ENCODE measurements at places on chromosomes 5 and 9.

DNA sequence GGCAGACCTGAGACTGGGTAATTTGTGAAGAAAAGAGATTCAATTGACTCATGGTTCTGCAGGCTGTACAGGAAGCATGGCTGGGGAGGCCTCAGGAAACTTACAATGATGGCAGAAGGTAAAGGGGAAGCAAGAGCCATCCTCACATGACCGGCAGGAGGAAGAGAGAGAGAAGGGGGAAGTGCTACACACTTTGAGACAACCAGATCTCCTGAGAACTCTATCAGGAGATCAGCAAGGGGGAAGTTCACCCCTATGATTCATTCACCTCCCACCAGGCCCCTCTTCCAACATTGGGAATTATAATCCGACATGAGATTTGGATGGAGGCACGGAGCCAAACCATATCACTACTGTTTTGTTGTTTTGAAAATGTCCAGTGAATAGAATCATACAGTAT lies 110.2 kb downstream of the DAPK1 start:
- no peak for DNase-seq

DNA sequence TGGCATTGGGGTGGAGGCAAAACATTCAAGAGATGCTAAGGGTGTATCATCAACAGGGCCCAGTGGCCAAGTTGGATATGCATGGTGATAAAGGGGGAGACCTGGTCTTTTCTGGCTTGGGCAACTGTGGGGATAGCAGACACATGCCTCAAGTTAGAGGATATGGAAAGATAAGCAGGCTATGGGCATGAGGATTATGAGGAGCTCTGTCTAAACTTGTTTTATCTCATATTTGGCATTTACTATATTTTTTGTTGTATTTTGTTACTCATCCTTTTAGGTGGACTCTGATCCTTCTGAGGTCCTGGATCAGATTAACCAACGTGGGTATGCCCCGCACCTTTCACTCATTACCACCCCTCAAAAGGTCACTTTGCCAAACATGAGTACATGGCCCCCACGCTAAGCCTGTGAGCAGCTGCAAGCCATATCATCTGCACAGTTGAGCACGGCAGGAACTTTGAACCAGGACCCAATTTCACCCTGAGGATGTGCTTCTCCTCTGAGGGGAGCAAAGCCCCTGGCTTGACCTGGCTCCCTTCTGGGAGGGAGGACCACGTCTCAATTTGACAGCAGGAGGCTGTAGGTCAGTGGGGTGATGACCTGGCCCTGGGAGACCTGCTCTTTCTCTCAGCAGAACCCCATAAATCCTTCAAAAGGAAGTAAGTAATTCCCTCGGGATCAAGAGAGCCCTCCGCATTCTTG lies 71.1 kb upstream of the CD180 start:
- DNase-seq = no peak

DNA sequence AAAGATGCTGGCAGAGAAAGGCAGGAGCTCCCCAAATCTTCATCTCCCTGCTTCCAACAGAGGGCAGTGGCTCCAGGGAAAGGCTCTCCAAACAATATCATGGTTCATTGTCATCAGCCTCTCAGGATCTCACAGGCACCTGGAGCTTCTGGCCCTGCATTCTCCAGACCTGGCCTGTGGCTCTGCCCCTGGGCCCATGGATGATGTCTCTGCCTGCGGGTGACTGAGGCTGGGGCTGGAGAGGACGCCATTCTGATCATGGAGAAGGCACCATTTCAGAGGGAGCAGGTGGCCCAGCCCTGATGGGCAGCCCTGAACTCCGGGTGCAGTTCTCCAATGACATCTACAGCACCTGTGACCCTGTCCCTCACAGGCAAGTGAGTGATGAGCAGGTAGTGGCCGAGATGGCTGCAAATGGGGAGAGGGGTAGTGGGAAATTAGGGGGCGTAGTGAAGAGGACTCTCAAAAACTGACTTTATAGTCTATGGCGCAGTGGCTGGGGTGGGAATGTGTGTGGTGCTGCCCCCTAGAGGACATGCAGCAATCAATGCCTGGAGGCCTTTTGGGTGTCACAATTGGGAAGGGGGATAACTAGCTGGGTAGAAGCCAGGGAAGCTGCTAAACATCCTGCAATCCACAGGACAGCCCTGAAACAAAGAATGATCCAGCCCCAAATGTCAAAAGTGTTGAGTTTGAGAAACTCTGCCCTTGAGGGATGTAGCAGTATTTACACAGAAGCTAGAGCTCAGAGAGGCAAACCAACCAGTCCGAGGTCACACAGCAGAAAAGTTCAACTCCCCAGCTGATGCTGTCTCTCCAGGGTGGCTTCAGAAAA lies 3.2 kb downstream of the SH3PXD2B start:
- no peak for DNase-seq

- DNase-seq = no peak
Observed at GRCh38 chr5:14744296-14745187, 80.0 kb downstream of the OTULIN start.

- no peak for DNase-seq
Observed at GRCh38 chr5:179416114-179416822, 71.0 kb upstream of the ADAMTS2 start.

DNA sequence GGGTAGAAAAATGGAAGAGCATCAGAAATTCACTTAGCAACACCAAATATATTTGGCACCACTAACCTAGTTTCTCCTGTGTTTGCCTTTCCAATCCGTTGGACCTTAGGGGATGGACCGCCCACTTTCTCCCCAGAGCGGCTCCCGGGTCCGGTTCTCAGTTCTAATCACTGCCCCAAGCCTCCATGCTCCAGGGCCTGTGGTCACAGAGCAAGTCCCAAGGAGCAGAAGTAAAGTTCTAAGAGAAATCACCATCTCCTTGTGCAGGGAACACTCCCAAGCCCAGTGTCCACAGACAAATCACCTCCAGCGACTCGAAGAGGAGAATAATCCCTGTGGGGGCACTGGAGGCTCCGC lies 728 bp upstream of the SLC1A1 start:
- no peak for DNase-seq

DNA sequence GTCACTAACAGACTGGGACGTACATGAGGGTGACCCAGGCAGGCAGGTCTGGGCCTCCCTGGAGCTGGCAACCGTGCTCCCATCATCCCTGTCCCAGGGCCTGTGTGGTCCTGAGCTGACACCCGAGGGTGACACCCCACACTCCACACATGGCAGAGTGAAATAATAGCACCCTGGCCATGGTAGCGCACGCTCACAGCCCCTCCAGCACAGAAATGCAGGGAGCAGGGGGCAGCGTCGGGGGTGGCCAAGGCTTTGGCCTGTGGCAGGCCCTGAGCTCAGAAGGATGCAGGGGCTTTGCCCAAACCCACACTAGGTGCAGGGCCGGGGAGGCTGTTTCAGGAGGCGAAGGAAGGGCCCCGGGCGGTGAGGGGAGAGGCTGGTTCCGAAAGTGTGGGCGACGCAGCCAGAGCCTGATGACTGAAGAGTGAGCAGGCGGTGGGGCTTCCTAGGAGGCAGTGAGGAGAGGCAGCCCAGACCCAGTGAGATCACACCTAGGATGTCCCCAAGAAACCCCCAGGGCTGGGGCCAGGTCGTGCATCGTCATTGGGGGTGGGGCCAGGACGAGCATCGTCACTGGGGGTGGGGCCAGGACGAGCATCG lies 12.9 kb downstream of the OR2V2 start:
- DNase-seq = peak; percentile 50

DNA sequence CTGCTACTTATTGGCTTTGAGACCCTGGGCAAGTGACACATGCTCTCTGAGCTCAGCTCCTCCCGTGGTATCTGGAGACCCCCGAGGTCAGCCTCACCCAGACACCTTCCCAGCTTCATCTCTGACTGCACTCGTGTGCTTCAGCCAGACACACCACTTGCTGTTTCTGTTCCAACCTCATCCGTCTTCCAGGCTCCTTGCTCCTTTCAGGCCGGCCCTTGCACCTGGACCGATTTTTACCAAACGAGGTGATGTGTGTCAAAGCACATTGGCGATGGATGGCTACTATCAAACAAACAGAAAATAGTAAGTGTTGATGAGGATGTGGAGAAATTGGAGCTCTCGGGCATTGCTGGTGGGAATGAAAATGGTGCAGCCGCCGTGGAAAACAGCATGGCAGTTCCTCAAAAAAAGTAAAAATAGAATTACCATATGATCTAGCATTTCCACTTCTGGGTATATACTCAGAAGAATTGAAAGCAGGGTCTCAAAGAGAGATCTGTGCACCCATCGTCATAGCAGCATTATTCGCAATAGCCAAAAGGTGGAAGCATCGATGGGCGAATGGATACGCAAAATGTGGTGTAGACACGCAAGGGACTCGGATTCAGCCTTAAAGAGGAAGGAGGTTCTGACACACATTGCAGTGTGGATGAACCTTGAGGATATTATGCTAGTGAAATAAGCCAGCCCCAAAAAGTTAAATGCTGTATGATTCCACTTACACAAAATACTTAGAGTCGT lies 96.1 kb upstream of the IER5L start:
- no peak for DNase-seq

DNA sequence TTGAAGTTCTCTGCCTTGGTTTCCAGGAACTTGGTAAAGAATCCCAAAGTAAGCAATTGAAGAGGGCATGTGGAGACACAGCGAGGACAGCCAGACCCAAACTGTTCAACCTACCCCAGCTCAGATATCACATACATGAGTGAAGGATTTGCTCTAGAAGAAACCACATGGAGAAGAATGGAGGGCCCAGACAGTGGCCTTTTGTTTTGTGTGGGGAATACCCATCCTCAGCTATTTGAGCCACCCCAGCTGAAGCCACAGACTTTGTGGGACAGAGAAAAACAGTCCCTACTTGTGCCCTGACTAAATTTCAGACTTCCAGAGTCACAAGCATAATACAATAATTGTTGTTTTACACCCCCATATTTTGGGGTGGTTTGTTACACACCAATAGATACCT lies 387.1 kb downstream of the ZSWIM6 start:
- DNase-seq = no peak

- DNase-seq = no peak
Observed at GRCh38 chr9:12699529-12699928, 6.3 kb downstream of the TYRP1 start.

DNA sequence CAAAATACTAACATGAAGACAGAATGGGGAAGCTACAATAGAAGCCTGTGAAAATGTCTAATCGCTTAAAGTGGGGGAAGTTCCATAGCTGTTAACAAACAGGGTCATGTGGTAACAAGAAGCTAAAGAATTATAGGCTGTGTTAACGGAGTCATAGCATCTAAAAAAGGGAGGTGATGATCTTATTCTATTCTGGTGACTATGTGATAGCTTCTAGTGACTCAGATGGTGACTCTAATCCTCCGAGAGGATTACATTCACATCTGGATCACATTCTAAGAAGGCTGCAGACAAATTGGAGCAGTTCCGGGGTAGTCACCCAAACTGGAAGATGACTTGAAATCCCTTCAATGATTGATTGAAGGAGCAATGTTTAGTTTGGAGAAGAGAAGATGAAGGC lies 142.1 kb downstream of the LIFR start:
- DNase-seq = no peak

DNA sequence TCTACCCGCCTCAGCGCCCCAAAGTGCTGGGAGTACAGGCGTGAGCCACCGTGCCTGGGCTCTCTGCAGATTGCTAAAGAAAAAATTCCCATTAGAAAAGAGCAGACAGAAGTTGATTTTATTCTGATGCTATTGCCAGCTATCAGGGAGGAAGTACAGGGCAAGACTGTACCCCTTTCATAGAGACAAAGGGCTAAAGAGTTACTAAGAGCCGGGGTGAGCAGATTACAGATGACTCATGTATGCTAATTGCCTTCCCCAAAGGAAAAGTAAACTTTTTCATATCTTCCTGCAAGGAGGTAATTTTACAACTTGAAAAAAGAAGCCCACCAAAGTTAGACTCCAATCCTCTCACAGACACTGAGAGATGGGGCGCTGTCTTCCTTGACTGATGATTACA lies 42.3 kb upstream of the MCTP1 start:
- DNase-seq = no peak

- DNase-seq = no peak
Observed at GRCh38 chr5:28809811-28810750, 1771.7 kb upstream of the CDH9 start.

DNA sequence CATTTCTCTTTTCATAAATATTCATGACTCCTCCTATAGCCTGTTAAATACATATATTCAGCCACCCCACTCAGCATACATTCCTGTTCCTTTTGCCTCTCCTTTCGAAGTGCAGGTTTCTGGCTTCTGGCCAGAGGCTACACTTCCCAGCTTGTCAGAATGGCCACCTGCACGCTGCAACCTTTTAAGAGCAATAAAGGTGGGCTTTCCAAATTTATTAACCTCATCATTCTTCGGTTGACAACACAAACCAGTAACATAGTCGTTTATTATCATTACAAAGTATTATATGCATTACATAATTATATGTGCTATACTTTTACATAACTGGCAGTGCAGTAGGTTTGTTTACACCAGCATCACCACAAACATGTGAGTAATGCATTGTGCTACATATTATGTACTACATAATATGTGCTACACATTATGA lies 16.5 kb upstream of the TMEM171 start:
- DNase-seq = peak; percentile 93

DNA sequence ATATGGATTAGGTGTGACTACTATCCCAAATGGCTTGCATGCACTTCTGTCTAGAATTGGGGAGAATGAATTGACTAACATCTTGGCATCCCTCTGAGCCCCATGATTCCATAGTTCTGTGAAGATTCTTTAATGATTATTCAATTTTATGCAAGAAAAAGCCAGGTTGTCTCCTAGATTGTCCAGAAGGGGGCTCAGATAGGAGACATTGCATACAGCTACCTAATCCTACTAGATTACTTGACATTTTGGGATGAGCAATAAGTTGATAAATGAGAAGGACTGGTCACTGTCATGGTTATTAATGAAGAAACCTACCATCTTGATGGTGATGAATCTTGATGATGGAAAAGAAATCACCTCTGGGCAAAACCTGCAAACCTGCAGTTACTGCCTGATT lies 117.0 kb downstream of the CARTPT start:
- no peak for DNase-seq

GRCh38 chr5:166962461-166962860 lies 1329.0 kb upstream of the WWC1 start:
- no peak for DNase-seq

DNA sequence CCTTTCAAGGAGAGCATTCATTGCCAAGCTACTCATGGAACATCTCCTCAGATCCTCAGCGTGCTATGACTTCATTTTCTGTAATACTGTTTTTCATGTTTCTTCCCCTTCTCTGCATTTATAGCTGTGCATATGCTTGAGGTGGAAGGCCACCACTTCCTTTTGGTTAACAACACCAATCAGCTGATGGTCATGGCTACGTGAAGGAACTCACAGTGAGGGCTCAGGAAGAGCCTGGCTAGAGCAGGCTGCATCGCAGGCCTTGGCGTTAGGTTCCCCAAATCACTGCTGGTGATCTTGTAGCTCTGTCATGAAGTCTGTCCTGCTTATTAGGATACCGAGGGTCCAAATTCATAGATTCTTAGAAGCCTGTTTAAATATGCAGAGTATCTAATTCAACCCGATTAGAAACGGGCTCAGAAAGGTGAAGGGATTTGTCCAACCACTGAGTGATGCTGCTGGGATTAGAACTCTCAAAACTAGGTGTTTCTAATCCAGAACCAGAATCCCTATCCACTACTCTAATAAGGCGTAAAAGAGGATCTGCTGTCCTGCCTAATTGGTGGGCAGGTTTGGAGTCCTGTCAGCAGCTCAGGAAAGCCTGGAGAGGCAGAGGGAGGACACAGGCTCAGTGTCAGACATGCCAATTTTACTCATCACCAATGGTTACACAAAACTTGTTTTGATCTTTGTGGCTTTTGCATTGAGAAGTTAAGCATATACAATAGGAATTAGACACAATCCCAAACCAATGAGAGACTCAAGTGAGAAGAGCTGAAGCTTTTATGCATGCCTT lies 7.5 kb downstream of the SYK start:
- no peak for DNase-seq

All from NCI-H1417 (cell line).